Right cardiac atrium (tissue), 5 donors: ENCODE measurements at places on chromosomes 5 and 9.

GRCh38 chr9:125133403-125134329 lies 9.7 kb downstream of the SCAI start:
- no peak for DNase-seq

GRCh38 chr5:50559955-50560354 lies 106.5 kb upstream of the PARP8 start:
- no peak for DNase-seq

DNA sequence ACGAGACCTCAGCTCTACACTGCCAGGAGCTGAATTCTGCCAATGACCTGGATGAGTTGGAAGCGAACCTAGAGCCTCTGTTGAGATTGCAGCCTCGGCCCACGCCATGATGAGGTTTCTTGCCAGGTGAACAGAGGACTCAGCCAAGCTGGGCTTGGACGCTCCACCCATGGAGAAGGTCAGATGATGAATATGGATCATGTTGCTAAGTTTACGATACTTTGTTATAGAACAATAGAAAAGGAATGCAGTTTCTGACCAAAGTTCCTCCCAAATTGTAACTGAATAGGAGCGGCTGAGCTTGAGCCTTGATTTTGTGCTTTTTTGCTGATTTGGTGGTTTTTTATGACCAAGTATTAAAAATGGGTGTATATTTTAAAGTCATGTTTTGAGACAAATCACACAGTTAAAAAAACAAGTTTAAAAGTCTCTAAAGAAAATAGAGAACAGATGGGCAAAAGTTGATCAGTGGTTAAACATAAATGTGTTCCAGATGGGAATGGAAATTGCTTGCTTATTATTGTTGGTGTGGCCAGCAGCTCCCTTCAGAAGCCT lies 32.9 kb downstream of the ROPN1L start:
- peak; percentile 3 for DNase-seq

GRCh38 chr5:110115503-110115902 lies 425.8 kb downstream of the MAN2A1 start:
- no peak for DNase-seq

DNA sequence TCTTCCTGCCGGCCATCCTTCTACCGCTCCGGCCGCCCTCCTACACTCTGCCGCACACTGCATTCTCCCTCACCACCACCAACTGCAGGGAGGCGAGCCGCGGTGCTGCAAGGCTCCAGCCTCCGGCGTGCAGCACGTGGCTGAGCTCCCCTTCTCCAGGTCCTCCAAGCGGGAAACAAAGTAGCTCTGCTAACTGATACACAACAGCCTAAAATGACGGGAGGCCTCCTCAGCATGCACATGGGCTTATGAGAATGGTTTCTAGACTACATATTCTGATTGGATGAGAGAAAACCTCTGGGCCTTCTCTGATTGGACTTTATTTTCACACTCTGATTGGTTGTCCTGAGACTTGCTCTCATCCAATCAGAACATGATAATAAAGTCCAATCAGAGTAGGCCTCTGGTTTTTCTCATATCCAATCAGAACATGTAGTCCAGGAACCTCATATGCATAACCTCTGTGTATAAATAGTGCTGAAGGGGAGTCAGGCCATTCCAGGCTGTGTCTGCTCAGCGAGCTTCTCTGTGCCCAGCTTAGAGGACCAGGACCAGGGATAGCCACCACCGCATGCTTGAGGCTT lies 27.0 kb upstream of the ZNF354B start:
- no peak for DNase-seq

GRCh38 chr5:68962757-68963484 lies 130.9 kb upstream of the SLC30A5 start:
- DNase-seq = peak; percentile 52

GRCh38 chr5:135341016-135341666 lies 57.9 kb downstream of the MACROH2A1 start:
- DNase-seq = no peak

DNA sequence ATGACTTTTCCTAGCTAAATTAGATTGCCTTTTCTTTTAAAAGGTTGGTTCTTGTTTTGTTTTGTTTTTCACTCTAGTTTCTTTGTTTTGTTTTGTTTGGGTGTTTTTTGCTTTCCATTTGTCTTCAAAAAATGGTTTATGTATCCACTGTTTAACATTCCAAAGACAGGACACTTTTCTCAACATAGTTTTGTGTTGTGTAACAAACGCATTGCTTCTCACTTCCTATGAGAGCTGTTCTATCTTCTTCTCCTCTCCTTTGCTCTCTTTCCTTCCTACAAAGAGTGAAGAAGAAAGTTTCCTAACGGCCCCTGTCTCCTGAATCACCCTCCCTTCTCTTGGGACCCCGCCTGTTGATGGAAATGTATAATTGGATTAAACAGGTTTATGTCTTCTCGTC lies 539.7 kb downstream of the ACTL7B start:
- DNase-seq = no peak

DNA sequence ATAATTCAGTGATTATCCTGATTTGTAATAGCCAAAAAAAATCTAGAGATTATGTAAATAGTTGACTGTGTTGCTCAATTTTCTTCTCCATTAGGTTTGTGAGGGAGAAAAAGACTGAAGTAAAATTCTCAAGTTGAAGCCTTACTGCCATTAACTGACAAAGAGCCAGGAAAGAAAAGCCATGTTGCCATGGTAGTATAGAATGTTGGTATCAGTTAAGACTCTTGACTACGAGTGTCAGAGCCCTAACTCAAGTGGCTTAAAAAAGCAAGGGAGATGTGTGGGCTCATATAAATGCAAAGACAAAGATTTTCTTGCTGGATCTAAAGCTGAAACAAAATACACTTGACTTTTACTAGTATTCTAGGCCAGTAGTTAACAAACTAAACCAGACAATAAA lies 571.7 kb downstream of the KCTD16 start:
- no peak for DNase-seq

DNA sequence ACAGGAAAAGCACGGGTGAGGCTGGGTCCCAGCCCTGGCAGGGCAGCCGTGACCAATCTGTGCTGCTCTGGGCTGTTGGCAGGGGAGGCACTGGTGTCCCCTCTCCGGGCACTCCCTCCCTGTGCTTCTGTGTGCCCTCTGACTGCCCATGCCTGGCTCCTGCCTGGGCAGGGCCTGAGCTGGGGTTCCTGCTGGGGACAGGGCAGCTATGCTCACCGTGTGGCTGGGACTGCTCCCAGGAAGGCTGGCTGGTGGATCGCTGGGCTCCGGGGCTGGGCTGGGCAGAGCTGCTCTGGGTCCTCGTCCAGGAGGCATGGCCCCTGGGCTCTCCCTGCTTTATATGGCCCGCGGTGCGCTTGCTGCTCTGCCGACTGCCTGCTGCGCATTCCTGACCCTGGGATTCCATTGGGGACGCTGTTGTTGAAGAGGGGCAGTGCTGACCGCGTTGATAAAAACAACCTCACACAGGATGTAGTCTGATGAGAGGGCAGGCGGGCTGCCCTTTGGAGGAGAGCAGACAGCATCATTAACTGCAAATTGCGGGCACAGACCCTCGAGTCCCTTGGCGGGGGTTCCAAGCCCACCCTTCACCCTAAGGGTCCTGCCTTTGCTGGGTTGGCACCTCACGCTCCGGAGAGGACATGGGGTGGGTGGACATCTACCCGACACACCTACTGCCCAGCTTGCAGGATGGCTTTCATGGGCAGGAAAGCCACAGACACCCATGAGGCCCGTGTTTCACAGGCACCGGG lies 955 bp downstream of the QRFP start:
- DNase-seq = no peak

DNA sequence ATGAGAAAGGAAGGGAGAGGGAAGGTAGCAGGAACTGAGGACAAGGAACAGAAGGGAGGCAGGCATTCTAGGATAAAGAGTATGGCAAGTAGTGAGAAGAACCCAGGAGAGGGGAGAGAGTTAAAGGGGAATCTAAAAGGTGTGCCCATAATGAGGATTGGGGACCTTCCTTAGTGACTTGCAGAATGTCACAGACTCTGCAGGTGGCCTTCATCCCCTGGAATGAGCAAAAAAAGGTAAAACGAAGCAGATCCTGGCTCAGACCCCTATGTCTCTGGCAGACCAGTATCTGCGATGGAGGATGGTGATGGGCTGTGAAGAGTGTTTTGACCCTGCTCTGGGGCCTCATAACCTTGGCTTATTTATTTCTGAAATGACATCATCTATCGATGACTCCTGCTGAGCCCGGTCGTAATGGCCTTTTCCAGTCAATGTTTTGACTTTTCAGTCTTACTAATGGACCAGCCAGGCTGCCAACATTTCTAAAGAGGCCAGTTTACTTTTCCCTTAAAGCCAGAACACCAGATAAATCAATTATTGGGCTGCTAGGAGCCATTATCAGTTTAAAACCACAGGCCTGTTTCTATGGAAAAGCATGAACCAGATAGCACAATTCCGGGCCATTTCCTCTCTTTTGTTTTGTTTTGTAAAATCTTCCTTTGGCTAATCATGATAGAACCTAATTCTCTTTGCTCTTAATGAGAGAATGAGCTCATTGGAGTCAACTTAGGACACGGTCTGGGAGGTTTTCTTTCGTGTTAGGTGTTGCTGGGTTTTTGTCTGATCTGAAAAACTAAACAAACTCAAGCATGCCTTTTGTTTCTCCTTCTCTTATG lies 3.1 kb downstream of the TMOD1 start:
- peak; percentile 26 for DNase-seq

GRCh38 chr9:84731696-84732095 lies 62.2 kb downstream of the NTRK2 start:
- DNase-seq = no peak

- DNase-seq = no peak
Measured at GRCh38 chr5:80703291-80703690, 48.5 kb upstream of the DHFR start.

DNA sequence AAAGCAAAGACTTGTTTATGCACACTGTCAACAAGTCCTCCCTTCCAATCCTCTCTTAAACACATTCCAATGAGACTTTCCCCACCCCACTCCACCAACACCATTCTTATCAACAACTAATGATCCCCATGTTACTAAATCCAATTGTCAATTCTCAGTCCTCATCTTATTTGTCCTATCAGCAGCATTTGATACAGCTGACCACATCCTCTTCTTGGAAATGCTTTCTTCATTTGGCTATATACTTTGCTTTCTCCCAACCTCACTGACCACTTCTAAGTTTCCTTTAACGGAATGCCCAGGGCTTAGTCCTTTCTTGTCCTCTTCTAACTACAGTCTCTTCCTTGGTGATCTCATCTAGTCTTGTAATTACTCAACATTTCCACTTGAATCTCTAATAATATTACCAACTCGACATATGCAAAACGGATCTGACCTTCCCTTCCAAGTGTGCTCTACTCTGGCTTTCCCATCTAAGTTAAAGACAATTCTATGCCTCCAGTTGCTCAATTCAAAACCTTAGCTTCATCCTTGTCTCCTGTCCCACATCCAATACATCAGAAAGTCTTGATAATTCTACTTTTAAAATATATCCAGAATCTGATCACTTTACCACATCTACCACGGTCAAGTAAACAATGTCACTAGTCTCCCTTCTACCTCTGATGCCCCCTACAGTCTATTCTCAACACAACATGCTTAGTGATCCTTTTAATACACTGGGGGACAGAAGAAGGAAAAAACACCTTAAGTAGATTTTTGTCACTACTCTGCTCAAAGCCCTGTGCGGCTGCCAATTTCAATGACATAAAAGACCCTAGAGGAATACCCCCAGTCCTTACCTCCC lies 25.5 kb downstream of the AGTPBP1 start:
- DNase-seq = no peak

- DNase-seq = peak; percentile 37
Measured at GRCh38 chr5:56480078-56480704, 247.1 kb upstream of the ANKRD55 start.

- peak; percentile 47 for DNase-seq
Measured at GRCh38 chr5:96247097-96247701, 185.8 kb downstream of the PCSK1 start.
